ENCODE measurements at places on chromosomes 2 and 18. TPM values are rescaled to one million over a fixed set of nuclear protein-coding genes. Genes with fewer than 3 reads are reported as not detected.

Gene EVX2
- not detected for total RNA-seq

Gene GAD1
- total RNA-seq: not detected

Gene ARID5A
- total RNA-seq: 13.0 TPM

Gene TMEM247
- not detected for total RNA-seq

Gene FOXI3
- not detected for total RNA-seq

Gene RGPD4
- total RNA-seq: not detected
